ENCODE measurements at places on chromosomes 12 and 14.

DNA sequence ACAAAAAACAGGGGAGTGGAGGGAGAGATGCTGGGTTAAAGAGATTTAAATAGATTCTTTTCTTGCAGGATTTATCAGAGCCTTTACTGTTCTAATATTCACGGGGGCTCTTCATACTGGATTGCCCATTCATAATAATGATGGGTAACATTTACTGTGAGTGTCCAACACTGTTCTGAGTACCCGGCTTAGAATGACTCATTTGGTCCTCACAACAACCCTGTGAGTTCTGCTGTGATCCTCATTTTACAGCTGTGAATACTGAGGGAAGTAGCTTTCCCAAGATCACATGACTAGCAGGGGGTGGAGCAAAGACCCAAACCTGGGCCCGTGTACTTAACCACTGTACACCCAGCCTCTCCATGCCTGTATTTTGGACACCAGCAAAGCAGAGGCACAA lies 113.4 kb downstream of the NT5DC3 start:
- no peak for DNase-seq

DNA sequence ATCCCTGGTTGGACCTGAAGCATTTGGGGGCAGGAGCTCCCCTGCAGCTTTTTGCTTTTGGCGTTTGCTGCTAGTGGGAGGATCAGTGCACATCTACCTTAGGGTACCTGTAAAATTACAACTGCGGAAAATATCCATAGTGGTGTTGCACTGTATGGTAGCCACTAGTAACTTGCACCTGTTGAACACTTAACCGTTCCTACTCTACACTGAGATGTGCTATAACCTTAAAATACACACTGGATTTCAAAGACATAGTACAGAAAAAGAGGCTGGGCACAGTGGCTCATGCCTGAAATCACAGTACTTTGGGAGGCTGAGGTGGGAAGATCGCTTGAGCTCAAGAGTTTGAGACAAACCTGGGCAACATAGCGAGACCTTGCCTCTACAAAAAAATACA lies 2.9 kb downstream of the P2RX4 start:
- DNase-seq: no peak

DNA sequence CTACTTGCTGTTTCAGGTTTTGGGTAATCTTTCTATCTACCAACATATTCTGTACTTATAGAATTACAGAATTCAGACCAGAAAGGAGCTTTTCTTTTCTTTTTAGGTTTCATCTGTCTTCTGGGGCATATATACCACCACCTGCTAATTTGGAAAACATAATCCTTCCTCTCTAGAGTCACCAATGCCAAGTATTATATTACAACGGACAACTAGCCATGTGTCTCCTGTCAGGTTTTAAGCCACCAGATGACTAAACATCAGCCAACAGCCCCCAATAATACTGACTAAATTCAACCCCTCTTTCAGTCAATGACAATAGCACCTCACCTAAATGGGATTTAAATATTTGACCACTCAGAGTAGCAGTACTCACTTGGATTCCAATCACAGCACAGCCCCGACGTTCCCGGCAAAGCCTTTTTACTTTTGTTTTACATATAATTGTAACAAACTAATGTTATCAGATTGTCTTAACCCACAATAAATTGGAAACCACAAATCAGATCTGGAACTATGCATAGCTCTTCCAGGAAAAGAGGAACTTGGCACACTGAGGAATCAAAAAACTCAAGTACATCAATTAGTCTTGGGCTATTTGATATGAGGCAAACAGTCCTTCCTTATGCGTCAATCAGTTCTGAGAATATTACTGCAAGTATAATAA lies 13.5 kb downstream of the SLC11A2 start:
- DNase-seq: no peak

GRCh38 chr12:2273288-2273687 lies 220.5 kb downstream of the CACNA1C start:
- DNase-seq: no peak

GRCh38 chr12:77118696-77119095 lies 53.3 kb upstream of the E2F7 start:
- no peak for DNase-seq

DNA sequence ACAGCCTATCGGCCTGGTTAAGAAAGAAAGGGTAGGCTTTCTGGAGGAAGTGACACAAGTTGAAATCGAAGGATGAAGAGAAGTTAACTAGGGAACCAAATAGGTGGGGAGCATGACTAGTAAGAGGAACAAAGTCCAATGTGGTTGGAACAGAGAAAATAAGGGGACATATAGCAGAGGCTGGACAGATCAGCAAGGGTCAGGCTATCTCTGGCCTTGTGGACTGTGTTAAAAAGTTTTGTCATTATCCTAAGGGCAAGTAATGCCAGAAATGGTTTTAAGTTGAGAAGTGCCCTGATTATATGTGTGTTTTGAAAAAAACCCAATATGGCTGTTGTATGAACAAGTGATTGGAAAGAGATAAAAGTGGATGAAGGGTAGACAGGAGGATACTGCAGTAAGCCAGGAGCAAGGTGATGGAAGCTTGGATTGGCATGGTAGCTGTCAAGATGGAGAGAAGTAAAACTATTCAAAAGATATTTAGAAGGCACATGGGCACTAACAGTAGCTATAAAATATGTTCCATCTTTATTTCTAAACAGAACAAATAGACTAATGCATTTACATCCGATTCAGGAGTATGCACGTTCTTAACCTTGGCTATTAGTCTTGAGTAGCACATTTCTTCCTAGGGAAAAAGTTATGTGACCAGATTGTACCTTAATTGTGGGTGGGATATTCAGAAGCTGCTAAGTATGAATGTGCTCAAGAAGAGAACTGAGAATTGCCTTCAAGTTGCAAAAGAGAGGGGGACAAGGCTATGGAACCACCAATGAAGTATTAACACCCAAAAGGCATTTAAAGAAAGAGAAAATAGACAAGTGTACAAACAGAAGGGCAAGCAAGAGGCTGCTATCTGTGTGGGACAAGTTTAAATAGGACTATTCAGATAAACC lies 46.8 kb upstream of the OR5AU1 start:
- no peak for DNase-seq

GRCh38 chr12:3141339-3142321 lies 64.5 kb downstream of the TSPAN9 start:
- DNase-seq: no peak

DNA sequence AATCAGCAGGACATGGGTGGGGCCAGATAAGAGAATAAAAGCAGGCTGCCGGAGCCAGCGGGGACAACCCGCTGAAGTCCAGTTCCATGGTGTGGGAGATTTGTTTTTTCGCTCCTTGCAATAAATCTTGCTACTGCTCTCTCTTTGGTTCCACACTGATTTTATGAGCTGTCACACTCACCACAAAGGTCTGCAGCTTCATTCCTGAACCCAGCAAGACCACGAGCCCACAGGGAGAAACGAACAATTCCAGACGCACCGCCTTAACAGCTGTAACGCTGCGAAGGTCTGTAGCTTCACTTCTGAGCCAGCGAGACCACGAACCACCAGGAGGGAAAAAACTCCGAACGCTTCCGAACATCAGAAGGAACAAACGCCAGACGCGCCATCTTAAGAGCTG lies 2.8 kb upstream of the CNIH1 start:
- DNase-seq: no peak

DNA sequence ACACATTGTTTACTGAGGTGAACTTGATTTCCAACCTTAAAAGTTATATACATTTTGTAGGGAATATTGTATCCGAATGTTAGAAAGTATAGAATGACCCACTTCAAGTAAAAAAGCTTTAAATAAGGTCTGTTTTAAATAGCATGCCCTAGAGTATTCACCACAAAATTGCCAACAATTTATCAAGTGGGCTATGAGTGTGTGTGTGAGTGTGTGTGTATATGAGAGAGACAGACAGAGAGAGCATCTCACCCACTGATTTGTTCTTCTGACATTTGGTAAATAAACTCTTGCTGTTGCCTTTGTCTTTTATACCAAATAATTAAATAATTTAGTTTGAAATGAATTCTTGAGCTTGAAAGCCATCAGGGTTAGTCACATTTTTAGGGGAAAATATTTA lies 29.8 kb upstream of the RAP1B start:
- DNase-seq: no peak

DNA sequence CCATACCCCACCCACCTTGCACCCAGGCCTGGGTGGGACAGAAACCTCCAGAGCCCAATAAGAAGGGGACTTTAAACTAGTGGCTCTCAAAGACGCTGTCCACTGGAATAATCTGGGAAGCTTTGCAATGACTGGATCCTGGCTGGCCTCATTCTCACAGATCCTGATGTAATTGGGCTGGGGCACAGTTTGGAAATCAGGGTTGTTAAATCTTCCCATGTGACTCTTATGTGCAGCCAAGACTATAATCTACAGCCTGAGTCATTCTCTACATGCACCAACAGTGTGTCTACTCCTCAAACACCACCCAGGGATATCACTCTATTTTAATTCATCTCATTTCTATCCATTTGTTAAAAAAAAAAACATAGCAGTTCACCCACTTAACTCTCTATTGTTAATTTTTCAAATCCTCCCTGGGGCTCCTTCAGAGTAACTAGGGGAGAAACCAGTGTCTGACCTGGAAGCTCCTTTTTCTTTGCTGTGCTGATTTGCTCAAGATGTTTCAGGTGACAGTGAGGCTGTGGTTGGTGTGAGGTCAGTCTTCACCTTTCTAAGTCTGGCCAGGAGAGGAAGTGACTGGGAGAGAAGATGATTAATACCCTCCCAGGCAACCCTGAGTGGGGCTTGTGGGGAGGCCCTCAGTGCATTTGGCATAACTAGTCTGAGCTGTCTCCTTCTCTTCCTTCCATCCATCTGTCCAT lies 211.6 kb upstream of the SFSWAP start:
- no peak for DNase-seq

GRCh38 chr12:90979951-90980350 lies 24.8 kb downstream of the EPYC start:
- no peak for DNase-seq

- no peak for DNase-seq
Measured at GRCh38 chr14:83196236-83196635, 1662.6 kb upstream of the SEL1L start.

GRCh38 chr14:61527325-61528100 lies 167.8 kb upstream of the HIF1A start:
- DNase-seq: no peak

DNA sequence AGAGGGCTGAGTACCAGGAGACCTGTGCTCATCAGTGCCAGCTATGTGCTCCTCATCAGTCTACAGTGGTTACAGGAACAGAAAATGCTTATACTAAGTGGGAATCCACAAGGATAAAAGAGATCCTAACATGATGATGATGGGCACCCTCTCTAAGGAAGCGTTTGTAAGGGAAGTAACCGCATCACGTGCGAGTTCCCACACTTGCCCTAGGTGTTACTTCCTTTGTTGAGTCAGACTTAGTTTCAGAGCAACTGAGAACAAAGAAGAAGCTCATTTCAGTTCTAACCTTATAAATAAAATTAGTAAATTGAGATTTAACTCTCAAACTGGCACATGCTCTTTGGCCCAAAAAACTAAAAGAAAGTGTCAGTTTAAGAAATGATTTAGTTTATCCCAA lies 956.4 kb upstream of the TMEM132C start:
- no peak for DNase-seq

DNA sequence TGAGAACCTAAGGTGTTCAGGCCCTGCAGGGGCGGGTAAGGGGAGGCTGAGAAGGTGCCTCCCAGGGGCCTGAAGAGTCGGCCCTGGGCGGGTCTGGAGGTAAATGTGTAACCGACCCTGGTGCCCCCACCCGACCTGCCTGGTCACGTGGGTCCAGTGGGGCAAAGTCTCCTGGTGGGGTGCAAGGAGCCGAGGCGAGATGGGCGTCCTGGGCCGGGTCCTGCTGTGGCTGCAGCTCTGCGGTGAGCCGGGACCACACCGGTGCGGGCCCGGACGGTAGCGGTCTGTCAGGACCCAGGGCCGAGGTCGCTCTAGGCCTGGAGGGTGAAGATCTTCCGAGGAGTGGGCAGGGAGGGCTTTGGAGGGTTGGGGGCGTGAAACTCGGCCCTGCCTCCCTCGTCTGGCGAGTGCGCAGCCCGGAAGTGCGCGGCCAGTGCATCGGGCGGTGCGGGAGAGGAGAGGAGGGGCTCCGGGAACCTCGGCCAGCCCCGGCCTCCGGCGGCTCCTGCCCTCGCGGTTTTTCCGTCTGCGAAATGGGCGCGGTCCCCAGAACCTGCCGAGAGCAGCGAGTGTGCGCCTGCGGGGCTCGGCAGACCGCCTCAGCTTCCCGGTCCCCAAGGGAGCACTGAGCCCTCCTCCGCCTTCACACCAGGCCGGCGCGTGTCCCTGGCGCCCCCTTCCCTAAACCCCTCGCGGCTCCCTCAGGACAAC lies at the start of gene AMN:
TSS of gene AMN (plus strand) at position 174 of the 711 bp plus-strand sequence. CDS start at position 200, 26 bp downstream.
- no peak for DNase-seq

- DNase-seq: no peak
Measured at GRCh38 chr12:104903648-104904423, 54.3 kb downstream of the SLC41A2 start.

DNA sequence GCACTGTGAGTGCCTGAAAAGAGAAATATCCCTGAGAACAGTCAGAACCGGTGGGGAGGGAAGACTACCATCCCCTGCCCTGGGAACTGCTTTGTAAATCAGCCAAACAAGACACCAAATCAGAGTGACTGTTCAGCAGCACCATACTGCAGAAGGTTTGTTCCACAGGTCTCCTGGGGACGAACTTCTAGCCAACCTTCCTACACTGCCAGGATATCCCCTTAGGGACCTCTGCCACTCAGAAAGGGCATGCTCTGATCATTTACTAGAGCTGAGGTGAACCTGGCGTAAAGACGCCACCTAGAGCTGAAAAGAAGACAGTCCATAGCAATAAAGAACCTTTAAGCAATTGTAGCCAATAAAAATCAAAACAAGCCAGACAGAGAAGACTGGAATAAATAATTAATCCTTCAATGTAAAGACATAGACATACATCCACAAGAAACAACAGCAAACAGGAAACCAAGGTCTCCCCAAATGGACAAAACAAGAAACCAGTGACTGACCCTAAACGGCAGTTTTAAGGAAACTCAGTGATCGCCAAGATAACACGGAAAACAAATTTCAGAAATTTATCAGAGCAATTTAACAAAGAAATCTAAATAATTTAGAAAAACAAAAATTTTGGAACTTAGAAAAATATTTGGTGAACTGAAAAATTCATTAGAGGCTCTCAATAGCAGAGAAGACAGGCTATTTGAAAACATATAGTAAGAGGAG lies 228.1 kb upstream of the AMIGO2 start:
- DNase-seq: no peak

GRCh38 chr12:49885663-49886461 lies 17.8 kb downstream of the FAIM2 start:
- no peak for DNase-seq

DNA sequence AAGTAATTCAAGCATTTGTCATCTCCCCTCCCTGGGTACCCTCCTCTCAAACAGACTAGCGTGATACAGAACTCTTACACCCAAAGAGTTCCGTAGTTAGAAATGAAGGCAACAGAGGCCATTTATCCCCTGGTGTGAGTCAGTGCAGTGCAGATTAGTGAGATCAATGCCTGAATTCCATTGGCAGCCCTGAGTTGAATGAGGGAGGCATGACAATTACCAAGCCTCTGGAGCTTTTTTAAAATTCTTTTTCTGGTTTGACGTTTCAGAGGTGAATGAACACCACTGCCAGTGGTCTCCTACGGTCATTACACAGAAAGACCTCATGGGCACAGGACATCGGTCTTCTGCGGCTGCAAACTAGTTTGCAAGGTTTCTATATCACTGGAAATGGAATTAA lies 94.4 kb downstream of the PRIMA1 start:
- DNase-seq: no peak

- no peak for DNase-seq
Measured at GRCh38 chr14:25121337-25122129, 71.6 kb upstream of the STXBP6 start.

- no peak for DNase-seq
Measured at GRCh38 chr14:91302391-91302790, 57.9 kb upstream of the GPR68 start.

GRCh38 chr12:65720136-65721130 lies 103.8 kb upstream of the HMGA2 start:
- no peak for DNase-seq

GRCh38 chr14:69002069-69002468 lies 23.0 kb upstream of the ACTN1 start:
- no peak for DNase-seq

Data from stimulated activated CD8-positive, alpha-beta memory T cell treated with anti-CD3 and anti-CD28 coated beads, Interleukin-4, amount 100 ng/mL, for 1 hour (primary cell).